ENCODE measurements at places on chromosomes 1 and 21.

GRCh38 chr1:85607126-85607920 is 26.8 kb downstream of the CCN1 start:
- peak; percentile 82 for DNase-seq

- DNase-seq = no peak
Measured at GRCh38 chr1:227006226-227006796, 66.2 kb downstream of the COQ8A start.

GRCh38 chr1:5895446-5896406 is 96.5 kb downstream of the NPHP4 start:
- no peak for DNase-seq

DNA sequence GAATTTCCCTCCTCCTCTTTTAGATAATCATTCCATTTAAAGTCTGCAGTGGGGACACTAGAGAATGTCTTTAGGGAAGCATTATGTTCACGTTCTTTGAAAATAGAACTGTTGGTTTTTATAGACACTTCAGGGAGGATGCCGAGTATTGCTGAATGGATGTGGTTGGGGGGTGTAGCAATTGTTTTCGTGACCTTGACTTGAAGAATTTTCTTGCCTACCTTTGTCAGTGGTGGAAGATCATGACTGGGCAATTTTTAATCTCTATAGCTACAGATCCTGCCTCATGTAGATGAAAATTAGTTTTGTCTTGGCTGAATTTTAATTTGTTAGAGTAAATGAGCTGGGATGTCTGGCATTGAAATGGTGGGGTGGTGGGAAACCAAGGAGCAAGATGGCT is 3.8 kb downstream of the SMG7 start:
- no peak for DNase-seq

- DNase-seq = peak; percentile 6
Measured at GRCh38 chr1:64470665-64471217, 812 bp downstream of the CACHD1 start.
